ENCODE measurements at places on chromosomes 11 and 22.
A peak's percentile ranks its signal among the peaks of the same experiment; 100 is the strongest.

DNA sequence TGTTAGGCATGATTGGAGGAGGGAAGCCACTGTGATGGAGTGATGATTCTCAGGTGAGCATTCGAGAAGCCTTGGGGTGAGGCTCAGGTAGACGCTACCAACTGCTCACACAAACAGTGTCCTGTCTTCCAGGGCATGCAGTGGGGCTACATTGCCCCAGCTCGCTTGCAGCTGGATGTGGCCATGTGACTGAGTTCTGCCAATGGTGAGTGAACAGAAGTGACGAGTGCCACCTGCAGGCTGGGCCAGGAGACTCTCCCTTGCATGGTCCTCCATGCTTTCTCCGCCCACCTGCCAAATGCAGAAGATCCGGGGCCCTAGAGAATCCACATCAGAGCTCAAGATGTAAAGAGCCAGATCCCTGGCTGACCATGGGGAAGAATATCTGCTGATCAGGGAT lies 195.9 kb downstream of the BCR start:
- no peak for DNase-seq

GRCh38 chr11:12831471-12832202 lies 157.4 kb downstream of the TEAD1 start:
- DNase-seq: no peak

- DNase-seq: no peak
Observed at GRCh38 chr11:124923296-124923695, 4.2 kb downstream of the HEPN1 start.

DNA sequence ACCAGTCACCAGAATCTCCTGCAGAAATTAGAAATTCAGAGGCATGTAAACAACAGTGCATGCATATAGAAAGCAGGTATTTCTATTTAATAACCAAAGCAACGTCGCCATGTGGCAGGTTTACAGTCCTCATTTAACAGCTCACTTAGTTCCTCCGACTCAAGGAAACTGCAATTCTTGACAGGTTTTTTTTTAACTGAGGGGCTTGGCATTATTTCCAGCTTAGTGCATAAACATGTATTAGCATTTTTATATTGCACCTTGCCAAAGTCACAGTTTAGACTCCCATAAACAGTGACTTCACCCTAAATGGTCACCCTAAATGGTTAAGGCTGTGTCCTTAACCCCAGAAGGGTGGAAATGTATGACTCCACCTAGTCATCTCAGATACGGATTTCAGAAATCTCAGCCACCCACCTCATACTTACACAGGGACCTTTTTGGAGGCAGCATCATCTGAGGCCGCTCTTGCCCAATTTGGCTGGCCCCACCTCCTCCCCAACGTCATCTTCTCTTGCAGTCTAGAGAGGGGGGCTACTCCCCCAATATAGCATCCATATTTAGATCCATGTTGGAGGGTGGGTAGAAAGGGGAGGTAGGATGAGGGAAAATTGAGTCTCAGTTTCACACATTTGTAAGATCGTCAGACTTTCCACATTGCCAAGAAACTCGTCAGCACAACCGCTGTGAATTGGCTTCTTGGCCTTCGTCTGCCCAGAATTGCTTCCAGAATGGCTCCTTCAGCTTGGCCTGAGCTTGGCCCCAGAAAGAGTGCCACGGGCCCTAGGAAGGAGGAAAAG lies 31.8 kb upstream of the SLC35C1 start:
- no peak for DNase-seq

- DNase-seq: no peak
Observed at GRCh38 chr11:119626871-119627270, 102.1 kb downstream of the NECTIN1 start.

GRCh38 chr11:31657091-31657490 lies 147.5 kb downstream of the ELP4 start:
- DNase-seq: no peak

DNA sequence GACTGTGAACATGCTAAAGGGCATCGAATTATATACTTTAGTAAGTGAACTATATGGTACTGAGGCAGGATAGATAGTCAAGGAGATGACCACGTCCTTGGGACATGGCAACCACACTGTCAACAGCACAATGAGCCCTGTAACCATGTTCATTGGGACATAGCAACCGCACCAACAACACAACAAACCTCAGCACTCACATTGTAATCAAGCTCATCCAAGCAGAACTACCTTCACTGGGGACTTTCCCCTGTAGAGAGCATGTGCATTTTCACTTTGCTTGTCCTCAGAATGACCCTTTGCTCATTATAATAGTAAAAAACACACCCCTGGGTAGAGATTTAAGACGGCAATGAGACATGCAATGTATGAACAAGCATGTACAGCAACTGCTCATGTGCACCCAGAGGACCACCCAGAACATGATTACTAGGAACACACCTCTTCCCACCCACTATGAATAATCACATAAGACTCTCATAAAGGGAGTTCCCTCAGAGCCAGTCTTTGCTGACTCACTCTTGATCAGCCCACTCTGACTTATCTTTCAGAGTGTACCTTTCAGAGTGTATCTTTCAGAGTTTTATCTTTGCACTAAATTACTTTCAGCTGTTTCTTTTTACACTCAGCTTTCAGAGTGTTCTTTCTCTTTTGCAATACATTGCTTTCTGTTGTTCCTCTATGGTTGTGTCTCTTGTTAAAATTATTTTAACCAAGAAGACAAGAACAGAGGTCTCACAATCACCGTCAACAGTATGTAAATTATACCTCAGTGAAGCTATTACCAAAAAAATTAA lies 4.1 kb upstream of the PLAAT2 start:
- no peak for DNase-seq

GRCh38 chr22:24601217-24602104 lies 1.5 kb upstream of the GGT1 start:
- peak; percentile 93 for DNase-seq

GRCh38 chr11:70605846-70606245 lies 207.5 kb downstream of the CTTN start:
- DNase-seq: no peak

DNA sequence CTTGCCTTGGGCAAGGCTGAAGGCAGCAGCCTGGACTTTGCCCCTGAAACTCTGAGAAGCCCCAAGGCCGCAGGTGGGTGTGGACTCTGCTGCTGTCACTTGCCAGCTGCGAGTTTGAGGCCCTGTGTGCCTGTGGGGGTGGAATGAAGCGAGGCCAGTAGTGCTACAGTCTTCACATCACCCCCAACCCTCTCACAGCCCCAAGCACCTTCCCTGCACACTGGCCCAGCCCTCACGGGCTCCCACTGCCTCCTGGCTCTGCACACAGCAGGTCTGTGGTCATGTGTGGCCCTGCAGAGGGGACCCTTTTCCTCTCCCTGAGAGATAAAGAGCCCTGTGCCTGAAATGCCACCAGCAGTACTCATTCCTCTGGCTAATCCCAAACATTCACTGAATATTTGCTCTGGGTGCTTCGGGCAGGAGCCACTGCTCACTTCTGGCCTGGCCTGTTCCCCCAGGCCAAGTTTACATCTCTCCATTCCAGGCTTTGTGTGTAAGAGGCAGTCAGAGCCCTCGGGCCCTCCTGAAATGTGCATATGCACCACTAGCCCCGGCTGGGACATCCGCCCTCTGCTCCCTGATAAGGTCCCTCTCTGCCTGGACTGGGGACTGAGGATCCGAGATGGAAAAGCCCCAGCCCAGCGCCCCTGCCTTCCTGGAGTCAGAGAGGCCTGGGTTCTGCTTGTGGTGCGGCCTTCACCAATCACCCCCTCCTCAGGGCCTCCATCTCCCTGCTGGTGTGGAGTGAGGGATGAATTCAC lies 17.7 kb downstream of the MGAT3 start:
- DNase-seq: no peak

DNA sequence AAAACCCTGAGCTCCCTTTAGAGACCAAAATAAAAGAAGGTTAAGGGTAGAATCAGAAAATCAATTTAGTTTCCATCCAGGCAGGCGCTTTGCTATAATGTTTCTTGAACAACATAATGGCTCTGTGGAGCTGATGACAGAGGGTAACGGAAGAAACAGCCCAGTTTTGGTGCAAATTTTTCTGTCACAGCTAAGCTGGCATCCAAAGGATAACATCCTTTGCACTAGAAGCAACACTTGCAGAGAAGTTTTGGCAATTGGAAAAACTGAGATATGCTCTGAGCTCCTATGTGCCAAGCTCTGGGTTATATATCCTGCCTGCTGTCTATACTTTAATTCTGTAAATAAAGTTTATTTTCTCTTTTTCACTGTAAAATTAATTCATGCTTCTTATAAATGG lies 495.3 kb upstream of the API5 start:
- DNase-seq: no peak

- DNase-seq: no peak
Observed at GRCh38 chr11:66281001-66281400, 3.0 kb downstream of the CNIH2 start.

GRCh38 chr22:20660441-20661054 lies 113.4 kb upstream of the SERPIND1 start:
- DNase-seq: no peak

DNA sequence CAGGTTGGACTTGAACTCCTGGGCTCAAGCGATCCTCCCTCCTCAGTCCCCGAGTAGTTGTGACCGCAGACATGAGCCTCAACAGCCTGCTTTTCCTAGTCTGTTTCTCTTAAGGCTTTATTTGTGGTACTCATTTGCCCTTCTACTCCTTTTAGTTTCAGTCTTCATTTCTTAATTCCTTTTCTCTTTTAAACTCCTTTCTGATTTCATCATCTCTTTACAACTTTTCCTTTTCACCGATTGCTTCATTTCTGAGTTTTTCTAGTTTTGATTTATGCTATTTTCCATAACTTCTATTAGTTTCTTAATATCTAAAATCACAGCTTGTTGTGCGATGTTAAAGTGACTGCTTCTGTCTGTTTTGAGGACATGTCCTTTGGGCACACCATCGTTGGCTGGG lies 17.3 kb upstream of the MRGPRF start:
- DNase-seq: no peak

DNA sequence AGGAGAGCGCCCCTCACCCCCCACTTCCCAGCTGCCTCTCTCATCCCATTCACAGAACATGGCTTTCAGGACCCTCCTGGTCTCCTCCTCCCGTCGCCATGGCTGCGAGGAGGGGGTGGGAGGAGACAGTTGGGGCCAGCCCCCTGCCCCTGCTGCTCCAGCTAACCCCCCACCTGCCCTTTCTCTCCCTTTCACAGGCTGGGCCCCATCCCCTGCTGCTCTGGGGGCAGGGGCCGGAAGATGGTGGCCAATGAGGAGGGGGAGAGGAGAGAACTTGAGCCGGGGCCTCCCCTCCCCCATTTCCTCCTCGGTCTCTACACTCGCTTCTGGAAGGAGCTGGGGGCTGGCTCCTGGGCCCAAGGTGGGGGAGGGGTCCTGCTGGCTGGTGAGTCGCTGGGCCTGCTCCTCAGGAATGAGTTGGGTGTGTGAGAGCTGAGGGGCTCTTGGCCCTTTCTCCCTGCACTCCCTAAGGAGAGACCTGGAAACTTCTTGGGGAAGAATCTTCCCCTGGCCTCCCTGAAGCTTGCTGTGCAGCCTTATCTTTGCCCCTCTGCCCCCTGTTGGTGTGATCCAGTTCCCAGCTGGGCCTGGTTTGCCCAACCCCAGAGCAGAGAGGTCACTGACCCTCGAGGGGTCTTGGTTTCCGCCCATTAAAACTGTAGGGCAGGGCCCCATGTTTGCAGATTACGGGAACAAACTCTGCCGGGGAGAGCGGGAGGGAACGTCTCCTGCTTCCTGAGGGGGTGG lies 10.2 kb downstream of the YPEL4 start:
- DNase-seq: no peak

- DNase-seq: no peak
Observed at GRCh38 chr11:64609436-64610047, 18.5 kb downstream of the SLC22A12 start.

GRCh38 chr11:35950082-35950481 lies 6.2 kb downstream of the LDLRAD3 start:
- DNase-seq: no peak

DNA sequence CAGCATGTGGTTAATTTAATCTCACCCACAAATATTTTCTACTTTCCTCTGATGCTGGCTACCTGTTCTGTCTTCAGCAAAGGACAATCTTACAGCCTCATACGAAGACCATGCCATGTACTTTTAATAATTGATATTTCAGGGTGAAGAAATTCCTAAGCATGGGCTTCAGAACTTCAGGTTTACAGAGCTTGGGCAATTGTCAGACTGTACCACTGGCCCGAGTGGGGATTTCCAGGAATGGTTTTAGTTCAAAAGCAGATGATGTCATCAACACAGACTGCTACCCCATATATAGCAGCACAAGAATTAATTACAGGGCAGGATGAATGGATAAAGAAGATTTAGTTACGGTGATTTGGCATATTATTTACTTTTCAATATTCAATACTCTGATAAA lies 171.8 kb downstream of the ETS1 start:
- no peak for DNase-seq
